Neuronal stem cell (in vitro differentiated cells): ENCODE measurements at places on chromosomes 2 and 18.
A peak's percentile ranks its signal among the peaks of the same experiment; 100 is the strongest.

DNA sequence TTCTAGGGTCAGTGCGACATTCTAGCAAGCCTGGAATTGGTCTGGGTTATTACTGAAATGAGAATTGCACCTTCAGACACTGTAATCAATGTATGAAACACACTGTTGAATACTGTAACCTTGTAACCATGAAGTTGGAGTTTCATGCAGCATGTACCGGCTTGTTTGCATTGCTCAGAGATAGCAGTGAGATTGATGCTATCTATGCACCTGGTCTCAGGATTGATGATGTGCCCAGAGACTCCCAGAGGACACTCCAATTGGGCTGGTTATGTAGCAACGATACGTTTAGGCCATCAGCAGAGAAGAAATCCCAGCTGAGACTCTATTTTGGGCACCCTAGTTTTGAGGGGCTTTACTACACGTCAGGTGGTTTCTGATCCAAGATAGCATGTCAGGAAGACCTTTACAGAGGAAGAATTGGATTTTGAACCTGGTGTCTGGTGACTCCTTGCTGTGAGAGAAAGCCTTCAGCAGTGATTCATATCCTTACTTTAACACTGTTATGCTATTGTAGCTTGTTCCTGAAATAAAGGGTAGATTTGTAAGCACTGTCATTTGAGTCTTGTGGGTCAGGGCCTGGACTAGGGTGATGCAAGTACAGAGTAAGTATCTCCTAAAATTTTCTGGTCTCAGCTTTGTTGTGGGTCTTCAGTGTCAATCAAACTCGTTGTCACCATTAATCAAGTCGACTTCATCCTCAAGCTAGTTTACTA, 305.1 kb upstream of the GULP1 start:
- no peak for DNase-seq

DNA sequence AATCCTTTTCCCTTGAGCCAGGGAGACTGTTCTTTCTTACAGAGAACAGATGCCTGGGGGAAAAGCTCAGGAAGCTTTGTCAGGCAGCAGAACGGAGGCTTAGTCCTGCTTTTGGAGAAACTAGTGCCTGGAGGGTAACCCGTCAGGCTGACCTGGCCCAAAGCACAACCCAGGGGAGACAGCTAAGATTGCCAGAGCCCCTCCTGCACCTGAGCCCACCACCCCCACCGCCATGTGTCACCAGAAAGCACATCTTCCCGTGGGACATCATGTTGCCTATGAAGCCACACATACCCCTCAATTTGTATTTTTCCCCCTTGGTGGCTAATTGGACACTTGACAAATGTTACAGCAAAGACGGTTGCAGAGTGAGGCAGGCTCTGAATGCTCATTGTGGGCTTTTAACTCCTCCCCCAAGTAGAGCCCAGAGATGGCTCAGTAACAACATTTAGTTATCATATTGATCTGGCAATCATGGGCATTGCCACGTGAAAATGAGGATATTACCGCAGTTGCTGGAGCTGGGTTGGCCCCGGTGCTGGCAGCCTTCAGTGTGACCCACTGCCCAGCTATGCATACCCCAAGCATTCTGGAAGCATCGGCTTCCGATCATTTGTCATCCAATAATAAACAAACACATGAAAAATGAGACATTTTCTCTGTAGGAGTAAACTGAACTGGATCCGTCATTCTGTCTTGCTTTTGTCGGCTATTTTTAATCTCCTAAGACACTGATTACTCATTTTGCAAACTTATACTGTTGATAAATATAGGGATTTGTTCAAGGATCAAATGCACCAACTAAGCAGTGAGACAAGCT, 229.5 kb downstream of the ATAD2B start:
- DNase-seq: no peak

GRCh38 chr18:12307701-12308385, at the start of gene TUBB6:
TUBB6 (plus strand) TSS chr18:12308241; CDS start chr18:12308293, 52 bp downstream.
- DNase-seq: peak; percentile 57

DNA sequence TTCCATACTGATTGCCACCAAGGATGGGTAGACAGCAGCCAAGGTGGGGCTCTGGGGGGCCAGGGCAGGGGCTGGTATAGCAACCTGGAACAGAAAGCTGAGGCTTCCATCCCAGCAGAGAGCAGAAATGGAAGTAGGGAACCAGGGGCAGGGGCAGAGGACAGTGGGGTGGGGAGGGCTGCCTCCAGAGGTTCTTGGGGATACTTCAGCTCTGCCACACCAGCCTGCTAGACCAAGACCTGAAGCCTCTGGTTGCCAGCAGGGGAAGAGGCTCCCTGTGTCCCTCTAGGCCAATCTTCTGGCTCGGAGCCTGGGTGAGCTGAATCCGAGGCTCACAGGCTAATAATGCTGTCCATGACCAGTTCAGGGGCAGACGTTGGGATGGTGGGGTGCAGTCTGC, 329.0 kb downstream of the DYSF start:
- DNase-seq: no peak

- no peak for DNase-seq
Measured at GRCh38 chr18:70221915-70222278, 16.4 kb upstream of the RTTN start.

DNA sequence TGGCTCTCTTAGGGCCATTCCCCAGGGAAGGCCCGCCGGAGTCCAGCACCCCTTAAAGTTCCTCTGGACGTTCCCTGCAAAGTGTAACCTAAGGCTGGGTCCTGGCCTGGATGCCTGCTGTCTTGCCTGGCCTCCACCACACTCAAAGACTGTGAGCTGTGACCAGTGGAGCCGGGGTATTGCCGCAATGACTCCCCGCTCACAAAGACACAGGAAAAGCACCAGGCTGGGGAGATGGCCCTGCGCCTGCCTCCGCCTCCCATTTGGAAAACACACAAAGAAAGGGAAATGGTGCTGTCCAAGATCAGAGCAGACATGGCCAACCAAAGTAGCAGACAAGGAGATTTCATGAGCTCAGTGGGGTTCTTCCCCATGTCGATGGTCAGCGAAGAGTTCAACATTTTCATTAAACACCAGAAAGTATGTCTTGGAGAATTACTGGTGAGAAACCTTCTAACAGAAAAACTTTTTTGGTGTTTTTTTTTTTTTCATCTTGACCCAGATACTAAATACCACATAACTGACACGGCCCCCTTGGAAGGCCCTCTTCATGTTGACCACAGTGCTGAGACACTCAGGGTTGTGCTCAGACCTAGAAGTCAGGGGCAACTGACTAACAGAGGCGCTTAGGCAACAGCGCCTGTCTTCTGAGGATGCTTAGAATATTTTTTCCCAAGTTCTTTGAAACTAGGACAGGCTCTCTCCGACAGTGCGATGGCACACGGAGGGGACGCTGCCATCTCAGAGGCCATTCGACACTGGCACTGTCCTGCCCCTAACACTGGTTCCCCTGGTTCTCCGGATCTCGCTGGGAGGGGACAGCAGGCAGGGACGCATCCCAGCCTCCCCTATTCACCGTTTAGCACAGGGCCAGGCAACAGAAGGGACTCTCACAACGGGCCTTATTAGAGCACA, 226.4 kb upstream of the ID2 start:
- DNase-seq: no peak
